Glomerular endothelial cell (primary cell): ENCODE measurements at places on chromosomes 13 and 19. TPM values are rescaled to one million over a fixed set of nuclear protein-coding genes. Genes with fewer than 3 reads are reported as not detected.

Gene CEBPA
- 0.10 and 0.47 TPM in 2 replicates for total RNA-seq

Gene ASF1B
- 3.6 and 17.7 TPM in 2 replicates for total RNA-seq

Gene SYNGR4
- total RNA-seq: not detected in 2 replicates

Gene EXOC3L2
- total RNA-seq: 8.3 and 9.3 TPM in 2 replicates

Gene SMIM7
- 66.9 and 85.6 TPM in 2 replicates for total RNA-seq

Gene CYP4F2
- not detected in 2 replicates for total RNA-seq

Gene NLRP5
- total RNA-seq: not detected in 2 replicates

Gene YJEFN3
- total RNA-seq: 0.53 TPM in 1 of 2 replicates, not detected in the other

Gene TPRX1
- total RNA-seq: not detected in 2 replicates

Gene SPATA13
- 12.2 and 20.5 TPM in 2 replicates for total RNA-seq

Gene TTYH1
- not detected in 2 replicates for total RNA-seq

Gene GRK1
- not detected in 2 replicates for total RNA-seq

Gene IRGC
- total RNA-seq: not detected in 2 replicates

Gene DCAF15
- total RNA-seq: 22.7 and 30.0 TPM in 2 replicates

Gene FCHO1
- 0.93 and 3.1 TPM in 2 replicates for total RNA-seq

Gene ZNF175
- total RNA-seq: 8.5 and 11.2 TPM in 2 replicates

Gene FGF22
- total RNA-seq: 0.35 TPM in 1 of 2 replicates, not detected in the other

Gene KLK3
- not detected in 2 replicates for total RNA-seq

Gene SELENOV
- total RNA-seq: not detected in 2 replicates
